Dermis blood vessel endothelial cell (primary cell): ENCODE measurements at places on chromosomes 12 and 14.

DNA sequence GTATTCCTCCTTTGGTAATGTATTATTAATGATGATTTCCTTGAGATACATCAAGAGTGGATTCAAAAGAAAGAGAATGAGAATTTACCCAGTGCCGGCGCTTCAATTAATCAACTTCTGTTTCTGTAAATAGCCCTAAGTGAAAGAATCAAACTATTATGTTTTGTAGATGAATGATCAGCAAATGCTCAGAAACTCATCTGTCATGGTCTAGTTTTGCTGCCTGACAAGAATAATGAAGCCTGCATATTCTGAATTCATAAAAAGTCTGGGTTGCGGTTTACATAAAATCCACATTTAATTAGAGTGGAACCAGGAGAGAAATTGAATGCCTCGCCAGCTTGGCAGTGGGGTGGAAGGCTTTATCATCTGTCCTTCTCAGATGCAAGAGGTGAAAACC lies 325.3 kb downstream of the GALC start:
- DNase-seq: no peak

- no peak for DNase-seq
Observed at GRCh38 chr14:77902811-77903210, 102.9 kb downstream of the ADCK1 start.

- DNase-seq: no peak
Observed at GRCh38 chr14:100286484-100287191, 19.6 kb downstream of the SLC25A29 start.

DNA sequence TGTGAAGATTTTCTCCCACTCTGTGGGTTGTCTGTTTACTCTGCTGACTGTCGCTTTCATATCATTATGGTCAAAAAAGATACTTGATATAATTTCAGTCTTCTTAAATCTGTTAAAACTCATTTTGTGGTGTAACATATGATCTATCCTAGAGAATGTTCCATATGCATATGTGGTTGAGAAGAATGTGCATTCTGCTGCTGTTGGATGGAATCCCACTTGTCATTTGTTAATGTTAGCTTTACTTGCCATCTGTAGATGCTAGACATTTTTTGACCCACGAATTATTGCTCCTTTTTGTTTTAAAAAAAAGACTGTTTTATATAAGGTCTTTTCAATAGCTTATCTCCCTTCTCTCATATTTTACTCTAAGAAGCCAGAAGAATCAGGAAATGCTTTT lies 26.3 kb upstream of the OR5AU1 start:
- no peak for DNase-seq

DNA sequence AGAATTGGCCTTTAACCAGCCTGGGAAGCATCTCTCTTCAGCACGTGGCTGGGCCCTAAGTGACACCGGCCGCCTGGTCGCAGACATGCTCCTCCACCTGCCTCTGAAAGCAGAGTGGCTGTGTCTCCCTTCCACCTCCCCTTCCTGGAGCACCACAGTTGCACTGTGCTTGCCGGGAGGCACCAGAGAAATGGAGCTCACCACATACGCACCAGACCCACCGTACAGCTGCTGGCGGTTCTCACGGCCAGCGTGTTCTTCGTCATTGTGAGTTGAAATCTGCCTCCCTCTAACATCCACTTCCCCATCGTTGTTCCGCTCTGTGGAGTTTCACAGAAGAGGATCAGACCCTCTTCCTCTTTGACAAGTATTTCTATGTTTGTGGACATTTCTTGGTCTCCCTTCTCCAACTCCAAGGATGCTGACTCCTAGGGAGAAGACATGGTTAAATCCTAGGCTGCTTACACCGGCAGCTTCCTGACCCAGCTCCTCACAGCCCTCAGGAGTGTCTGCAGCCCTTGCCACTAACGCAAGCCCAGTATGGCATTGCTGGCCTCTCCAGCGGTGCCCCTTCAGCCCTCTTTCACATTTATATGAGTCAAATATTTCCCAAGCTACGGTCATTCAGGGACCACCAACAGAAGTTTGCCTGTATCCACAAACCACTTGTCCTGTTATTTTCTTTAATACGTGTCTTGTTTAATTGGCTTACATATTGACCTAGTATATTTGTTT lies 11.5 kb upstream of the KRT5 start:
- no peak for DNase-seq

- peak; percentile 95 for DNase-seq
Observed at GRCh38 chr12:65536876-65537681, 258.6 kb downstream of the MSRB3 start.

GRCh38 chr14:67508956-67509355 lies 20.4 kb upstream of the TMEM229B start:
- DNase-seq: no peak

DNA sequence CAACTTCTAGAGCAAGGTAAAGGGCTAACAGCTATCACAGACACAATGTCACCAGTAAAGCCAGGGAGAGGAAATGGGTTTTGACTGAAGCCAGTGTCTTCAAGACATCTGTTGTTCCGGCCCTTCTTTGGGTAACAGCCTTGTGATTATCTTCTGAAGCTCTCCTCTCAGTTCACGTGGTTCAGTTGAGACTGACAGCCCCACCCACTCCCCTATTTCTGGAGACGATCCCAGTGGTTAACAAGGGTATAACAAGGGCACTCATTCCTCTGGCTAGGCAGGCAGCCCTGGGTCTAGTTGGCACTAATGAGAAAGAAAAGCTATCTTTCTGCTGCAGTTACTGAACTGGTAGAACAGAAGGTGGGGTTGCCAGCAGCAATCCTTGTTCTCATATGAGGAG lies 6.9 kb downstream of the GNPTAB start:
- DNase-seq: peak; percentile 36

DNA sequence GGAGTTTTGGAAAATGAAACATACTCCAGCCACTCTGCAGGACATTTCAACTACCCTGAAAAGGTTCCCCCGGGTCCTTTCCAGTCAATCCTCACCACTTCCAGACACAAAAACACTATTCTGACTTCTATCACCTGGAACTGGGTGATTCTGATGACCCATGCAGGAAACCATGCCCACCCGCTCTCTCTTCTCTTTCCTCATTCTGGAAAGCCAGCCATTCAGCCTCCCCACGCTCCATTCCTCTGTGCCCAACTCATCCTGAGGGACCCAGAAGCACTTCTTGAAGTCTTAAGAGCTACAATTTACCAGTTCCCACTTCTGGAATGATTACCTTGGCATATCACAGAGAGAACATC lies 3.2 kb downstream of the CCDC88C start:
- no peak for DNase-seq

DNA sequence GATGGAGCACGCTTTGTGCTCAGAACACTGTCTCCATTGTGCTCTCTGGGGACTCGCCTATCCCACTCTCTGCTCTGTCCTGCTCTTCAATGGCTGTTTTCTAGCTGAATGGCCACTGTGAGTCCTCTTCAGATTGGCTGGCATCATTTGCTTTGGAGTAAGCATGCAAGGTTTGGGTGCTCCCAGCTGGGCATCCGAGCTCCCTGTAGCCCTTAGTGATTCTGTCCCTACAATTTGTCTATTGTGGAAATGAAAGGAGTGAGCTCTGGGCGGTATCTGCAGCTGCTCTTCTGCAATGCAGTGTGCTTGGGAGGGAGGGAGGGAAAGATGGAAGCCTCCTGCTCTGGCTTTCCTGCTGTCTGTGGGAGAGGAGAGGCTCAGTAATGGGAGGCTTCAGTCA lies 84.8 kb downstream of the SMOC1 start:
- no peak for DNase-seq

DNA sequence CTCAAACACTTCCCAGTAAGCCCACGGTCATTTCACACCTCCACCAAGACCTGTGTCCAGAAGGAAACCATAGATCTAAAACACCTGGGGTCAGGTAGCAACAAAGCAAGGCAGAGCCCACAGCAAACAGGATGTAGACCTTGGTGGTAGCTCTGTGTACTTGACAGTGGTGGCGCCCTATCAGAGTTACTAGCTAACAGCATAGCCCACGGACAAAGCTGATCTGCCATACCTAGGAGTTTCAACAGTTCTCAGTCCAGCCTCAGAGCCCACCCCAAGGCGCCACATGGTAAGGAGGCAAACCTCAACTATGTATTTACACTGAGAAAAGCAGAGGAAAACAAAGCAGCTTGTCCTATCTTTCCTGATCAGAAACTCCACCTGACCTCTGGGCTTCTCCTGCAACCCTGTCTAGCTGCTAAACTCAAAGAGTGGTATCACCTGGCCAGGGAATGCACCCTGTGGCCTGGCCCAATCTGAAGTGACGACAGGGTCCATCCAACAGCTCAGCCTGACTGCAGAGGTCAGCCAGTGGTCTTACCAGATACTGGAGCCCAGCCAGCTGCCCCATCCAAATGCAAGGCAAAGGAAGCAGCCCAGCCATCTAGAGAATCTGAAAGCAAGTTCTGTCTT lies 46.3 kb downstream of the STON2 start:
- no peak for DNase-seq

GRCh38 chr14:21215130-21215878 lies 53.9 kb downstream of the HNRNPC start:
- DNase-seq: no peak

DNA sequence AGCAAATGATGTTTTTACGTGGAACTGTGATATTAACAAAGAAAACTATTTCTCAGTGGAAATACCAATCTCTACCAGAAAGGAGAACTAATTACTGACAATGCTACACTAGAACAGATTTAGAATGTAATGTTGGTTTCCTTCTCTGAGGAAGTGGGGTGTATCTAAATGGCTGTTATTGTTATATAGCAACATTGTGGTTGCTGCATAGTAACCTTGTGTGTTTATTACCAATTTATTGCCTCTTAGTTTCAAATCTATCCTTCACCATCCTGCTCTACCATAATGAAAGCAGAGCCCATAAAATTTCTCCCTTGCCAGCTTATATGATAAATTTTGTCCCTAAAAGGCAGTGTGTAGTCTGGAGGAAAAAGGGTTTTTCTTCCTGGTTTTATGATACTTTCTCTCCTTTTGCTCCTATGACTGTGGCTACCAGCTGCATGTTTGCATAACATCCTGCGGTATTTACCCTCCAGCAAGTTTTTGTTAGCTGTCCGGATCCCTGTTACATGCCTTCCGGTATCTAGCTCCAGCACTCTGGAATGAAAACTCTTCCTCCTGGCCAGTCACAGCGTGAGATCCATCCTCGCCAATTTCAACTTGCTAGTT lies 5.7 kb upstream of the KLRK1 start:
- DNase-seq: peak; percentile 23

GRCh38 chr12:104460973-104461698 lies 4.4 kb downstream of the CHST11 start:
- DNase-seq: peak; percentile 44

GRCh38 chr14:33676135-33676566 lies 274.7 kb downstream of the EGLN3 start:
- peak; percentile 44 for DNase-seq

GRCh38 chr12:51536159-51536558 lies 54.9 kb upstream of the SCN8A start:
- DNase-seq: peak; percentile 23

GRCh38 chr12:114683709-114684097 lies 272 bp downstream of the TBX3 start:
- no peak for DNase-seq

DNA sequence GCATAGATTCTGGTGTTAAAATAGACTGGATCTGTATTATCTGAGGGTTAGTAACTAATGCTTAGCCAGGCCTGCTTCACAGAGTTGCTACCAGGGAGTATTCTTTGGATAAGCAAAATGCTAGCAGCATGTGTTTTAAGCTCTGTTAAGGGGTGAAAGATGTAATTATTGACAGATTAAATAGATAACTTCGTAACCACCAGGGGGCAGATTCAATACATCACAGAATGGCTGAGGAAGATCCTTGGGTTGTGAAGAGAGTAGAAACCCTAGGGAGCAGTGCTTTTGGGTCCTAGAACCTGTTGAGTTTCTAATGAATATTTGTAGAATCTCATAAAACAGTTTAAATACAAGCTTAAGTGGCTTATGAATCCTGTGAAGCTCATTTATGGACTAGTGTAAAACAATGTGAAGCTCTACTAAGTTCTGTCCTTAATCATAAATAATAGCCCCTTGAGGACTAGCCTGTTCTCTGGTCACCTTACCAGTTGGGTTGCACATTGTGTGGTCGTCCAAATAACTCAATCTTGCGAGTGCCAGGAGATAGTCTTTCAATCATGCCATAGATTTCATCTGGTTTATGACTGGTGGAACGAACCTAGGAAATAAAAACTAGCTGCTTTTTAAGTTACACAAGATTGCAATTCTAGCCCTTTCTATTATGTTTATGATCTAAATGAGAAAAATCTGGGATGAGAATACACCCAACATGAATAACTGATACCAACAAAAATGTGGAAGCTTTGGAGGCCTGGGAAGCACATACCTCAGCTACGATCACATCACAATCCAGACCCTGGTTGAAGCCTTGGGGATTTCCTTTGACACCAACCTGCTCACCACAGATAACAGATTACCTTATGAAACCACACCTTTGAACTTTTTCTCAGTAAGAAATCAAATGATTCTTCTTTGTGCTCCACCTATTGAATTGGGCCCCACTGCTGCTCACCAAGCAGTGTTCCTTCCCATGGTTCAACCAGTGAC lies 12.3 kb downstream of the METTL3 start:
- DNase-seq: peak; percentile 71

DNA sequence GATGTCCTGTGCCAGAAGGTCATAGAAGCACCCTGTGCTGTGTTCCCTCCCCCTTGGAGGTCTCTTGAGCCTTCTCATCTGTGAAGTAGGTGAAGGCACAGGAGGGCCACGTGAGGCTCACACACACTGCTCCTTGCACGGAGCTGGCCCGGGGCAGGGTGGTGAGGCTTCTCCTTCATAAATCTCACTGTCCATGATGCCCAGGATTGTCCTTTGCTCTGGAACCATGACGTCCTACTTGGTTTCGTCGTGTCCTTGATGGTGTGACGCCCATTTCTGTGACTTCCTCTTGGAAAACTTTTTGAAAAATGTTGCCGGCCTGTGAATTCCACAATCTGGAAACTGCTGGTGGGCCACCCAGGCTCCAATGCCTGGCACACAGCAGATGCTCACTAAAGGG lies 34.4 kb downstream of the SH2B3 start:
- DNase-seq: no peak

- DNase-seq: no peak
Observed at GRCh38 chr14:94483729-94484275, 7.8 kb upstream of the SERPINA9 start.

DNA sequence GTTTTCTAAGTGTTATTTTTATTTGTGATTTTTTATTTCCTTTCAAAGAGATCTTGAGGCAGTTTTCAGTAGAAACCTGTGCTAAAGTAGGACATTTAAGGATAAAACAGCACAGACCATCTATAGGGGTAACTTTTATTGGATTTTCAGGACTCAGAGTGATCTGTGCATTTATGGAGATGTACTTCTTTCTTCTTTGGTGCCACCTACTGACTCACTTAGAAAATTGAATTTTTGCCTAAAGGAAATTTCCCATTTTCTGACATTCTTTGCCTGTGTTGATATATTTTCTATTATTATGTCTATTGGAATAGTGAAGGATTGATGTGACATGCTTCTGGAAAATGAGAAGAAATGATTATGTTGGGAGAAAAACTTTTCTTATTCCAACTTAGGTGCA lies 113.0 kb downstream of the UNC79 start:
- DNase-seq: peak; percentile 44

DNA sequence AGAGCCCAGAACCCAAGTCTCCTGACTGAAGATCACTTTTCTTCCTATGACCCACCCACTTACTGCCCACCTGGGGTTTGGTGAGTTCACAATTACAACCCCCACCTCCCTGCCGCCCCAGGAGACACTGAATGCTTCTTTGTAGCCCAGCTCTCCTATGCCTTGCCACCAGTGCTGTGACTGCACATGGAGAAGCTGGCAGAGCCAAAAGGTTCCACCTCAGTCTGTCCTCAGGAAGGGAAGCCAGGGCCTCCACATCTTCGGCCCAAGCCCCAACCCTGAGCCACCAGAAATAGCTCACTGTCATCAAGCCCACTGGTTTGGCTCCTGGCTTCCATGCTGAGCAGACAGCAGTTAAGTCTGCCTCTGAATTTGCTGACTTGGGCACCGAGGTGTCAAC lies 25.6 kb downstream of the OTUB2 start:
- no peak for DNase-seq
